ENCODE measurements at places on chromosomes 1 and 21.

DNA sequence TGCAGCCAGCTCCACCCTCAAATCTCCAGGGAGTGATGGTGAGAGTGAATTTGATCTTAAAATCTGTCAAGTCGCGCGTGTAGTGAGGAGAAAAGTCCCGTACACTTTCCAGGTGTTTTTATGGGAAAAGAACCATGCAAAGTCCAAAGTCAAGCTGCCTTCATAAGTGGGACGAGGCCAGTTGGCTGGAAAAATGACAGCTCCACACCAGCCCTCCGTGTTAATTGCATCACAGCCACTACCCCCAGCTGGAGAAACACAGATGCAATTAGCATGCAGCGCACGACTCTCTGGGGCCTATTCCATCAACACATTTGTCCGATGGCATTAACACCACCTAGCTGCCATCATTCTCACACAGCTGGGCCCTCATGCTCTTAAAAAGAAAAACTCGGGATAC lies 68.4 kb downstream of the KLHDC7A start:
- DNase-seq, result no peak

DNA sequence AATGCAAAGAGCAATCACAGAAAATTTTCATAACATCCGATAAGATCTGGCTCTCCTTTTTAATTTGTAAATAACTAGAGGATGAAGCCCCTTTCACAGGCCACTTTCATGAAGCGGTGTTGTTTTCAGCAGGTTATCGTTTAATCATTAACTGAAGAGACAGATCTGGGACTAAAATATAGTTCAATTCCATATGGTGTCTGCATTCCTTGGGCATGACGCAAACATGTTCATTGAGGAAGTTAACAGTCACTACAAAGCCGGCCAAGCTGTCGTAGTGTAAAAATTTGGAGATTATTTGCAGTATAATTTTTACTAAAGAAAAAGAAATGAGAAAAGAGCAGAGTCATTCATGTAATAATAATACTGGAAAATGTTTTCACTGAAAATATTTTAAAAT lies 565.2 kb upstream of the ADAMTS5 start:
- DNase-seq, result no peak

GRCh38 chr1:32798679-32799416 lies 18.3 kb downstream of the YARS1 start:
- DNase-seq, result peak; percentile 17

- no peak for DNase-seq
Observed at GRCh38 chr1:1066403-1067283, 7.5 kb downstream of the RNF223 start.

DNA sequence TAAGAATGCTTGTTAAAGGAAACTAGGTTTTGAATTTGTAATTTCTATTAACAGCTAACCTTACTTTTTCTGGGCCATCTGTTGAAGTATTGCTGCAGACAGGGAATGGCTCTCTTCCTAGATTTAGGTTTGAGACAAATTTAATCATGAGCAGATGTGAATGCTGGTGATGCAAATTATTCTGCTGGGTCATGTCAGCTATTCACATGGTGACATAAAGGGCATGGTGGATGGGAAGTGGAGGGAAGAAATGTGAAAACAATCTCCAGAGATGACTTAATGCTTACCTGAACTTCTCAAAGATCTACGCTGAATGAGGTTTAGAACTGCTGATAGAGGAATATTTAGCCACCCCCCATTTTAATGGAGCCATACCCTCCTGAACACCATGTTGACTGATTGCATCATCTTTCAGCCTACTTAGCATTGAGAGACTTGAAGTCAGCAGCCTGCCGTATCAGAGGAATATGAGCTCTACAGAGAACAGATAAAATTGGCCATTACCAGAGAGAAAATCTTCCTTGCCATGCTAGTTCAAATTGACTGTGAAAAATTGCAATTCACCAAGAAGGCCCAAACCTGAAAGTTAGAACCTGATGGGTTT lies 138.8 kb downstream of the HHAT start:
- no peak for DNase-seq

DNA sequence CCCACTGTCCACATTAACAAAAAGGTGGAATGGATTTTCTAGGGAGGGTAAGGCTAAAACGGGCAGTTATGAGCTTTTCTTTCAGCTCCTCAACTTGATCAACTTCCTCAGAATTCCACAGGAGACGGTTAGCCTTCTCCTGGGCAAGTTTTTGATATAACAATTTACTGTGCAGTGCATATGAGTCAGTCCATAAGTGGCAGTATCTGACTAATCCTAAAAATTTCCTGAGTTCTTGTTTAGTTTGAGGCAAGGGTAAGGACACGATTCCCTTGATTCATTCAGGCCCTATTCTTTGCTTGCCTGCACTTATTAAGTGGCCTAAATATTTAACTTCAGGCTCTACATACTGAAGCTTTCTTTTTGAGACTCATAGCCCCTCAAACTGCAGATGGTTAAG lies 6.2 kb upstream of the AADACL3 start:
- DNase-seq, result no peak

DNA sequence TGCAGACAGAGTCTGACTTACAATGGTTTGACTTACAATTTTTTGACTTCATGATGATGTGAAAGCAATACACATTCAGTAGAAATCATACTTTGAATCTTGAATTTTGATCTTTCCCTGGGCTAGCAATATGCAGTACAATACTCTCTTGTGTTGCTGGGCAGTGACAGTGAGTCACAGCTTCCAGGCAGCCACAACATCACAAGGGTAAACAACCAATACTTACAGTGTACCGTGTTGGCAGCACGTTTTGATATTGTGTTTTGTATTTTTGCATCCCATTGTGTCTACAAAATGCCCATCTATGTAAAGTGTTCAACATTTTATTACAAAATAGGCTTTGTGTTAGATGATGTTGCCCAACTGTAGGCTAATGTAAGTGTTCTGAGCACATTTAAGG lies 150.9 kb downstream of the NTMT2 start:
- DNase-seq, result no peak

- no peak for DNase-seq
Observed at GRCh38 chr1:15255582-15256149, 8.6 kb downstream of the FHAD1 start.

- DNase-seq, result no peak
Observed at GRCh38 chr1:101167891-101168290, 68.9 kb upstream of the S1PR1 start.

GRCh38 chr1:157993918-157994605 lies 617 bp downstream of the KIRREL1 start:
- no peak for DNase-seq

- DNase-seq, result no peak
Observed at GRCh38 chr1:15173863-15174614, 20.5 kb downstream of the TMEM51 start.

GRCh38 chr21:37677006-37677405 lies 239.3 kb downstream of the KCNJ6 start:
- DNase-seq, result no peak

GRCh38 chr1:58900396-58900795 lies 116.5 kb upstream of the JUN start:
- DNase-seq, result no peak

DNA sequence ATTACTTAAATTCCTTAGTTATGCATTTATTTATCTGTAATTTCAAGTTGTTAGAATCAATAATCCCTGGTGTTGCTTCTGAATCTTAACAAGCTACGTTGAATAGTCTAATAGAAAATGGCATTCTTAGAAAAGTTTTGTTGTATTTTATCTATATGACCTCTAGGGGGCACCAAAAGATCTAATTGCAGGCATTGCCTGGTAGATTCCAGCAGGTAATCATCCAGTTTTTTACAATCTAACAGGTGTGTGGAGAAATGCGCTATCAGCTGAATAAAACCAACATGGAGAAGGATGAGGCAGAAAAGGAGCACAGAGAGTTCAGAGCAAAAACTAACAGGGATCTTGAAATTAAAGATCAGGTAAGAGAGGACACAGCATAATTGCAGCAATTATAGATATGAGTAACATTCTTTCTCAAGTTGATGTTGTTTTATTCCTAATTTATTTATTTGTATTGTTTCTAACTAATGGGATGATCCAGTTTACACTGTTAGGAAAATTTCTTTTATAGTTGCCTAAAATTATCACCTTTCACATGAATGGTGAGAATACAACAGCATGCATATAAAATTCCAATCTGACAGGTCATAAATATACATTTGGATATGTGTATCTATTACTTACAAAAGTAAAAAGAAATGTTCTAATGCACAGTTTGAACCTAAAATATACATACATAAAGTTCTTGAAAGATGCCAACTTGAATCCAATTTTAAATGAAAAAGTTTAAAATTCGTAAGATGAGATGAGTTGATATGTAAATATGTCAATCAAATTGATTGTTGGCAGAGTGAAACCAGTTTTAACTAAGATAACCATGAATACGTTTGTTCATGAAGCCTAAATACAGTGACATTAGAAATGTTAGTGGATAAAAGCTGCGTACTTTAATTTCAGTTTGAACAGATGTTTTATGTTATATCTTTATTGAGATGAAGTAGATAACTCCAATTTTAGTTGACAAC lies 88.4 kb downstream of the SDCCAG8 start:
- no peak for DNase-seq

- DNase-seq, result no peak
Observed at GRCh38 chr1:76203127-76203526, 128.6 kb downstream of the ST6GALNAC3 start.

DNA sequence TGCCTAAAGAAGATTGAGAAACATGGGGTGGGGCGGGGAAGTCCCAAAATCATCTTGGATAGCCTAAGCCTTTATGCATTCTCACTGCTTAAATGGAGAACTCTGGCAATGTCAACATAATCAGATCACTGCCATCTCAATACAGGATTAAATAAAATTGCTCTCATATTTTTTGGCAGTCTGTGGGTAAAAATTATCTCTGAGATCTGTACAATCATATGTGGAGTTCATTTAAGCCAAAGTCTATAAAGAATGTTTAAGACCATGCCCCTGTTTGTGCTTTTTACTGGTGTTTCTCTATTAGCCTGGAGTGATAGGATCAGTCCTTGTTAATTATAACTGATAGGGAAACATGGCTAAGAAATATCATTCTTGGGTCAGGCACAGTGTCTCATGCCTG lies 136.3 kb downstream of the GPR52 start:
- DNase-seq, result no peak

DNA sequence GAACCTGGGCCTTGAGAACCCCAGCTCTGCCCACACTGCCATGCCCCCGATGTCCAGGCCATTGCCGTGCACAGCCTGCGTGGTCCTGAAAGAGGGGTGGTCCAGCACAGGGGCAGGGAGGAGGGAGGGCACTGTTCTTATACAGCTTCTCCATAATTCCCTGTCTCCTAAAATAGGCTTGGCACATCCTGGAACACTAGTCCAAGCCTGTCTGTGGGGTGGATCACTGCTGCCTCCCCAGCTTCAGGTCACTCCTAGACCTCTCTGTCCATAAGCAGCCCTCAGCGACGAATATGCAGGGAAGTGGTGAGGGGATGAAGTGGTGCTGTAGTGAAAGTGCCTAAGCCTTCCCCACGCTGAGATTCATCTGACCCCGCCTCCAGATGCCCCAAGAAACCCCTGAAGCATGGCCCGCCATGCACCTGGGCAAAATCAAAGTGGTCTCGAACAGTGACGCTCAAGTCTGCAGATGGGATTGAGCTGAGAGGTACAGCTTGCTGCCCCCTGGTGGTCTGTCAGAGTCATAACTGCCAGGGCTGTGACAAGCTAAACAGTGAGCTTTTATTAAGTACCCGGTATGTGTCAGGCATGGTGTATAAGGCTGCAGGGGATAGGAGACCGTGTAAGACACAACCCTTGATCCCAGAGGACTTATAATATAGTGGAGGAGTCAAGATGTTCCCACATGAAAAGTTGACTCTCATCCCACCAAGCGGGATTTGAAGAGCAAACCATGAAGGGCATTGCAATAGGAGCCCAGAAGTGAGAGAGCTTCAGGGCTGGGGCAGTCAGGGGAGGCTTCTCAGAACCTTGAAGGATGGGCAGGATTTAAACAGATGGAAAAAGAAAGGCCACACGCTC lies 66.6 kb downstream of the FAM163A start:
- DNase-seq, result peak; percentile 40

GRCh38 chr21:38243732-38244406 lies 12.9 kb upstream of the KCNJ15 start:
- no peak for DNase-seq

- DNase-seq, result no peak
Observed at GRCh38 chr1:101233495-101233894, 3.3 kb upstream of the S1PR1 start.

DNA sequence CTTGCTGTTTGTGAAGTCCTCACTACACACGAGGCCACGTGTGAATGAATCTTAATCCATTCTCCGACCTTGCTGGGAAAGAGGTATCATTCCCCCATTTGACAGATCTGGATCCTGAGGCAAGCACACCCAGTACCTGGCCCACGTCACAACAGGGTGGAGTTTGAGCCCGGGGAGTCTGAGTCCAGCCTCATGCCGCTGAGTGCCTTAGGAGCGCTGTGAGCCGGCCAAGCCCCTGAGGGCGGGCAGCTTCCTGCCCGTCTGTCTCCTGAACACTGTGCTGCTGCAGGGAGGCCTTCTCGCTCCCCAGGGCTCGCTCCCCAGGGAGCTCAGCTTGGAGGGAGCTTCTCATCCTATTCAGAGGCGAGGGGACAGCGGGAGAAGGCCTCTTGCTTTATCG lies 29.7 kb downstream of the SLC45A1 start:
- DNase-seq, result no peak

DNA sequence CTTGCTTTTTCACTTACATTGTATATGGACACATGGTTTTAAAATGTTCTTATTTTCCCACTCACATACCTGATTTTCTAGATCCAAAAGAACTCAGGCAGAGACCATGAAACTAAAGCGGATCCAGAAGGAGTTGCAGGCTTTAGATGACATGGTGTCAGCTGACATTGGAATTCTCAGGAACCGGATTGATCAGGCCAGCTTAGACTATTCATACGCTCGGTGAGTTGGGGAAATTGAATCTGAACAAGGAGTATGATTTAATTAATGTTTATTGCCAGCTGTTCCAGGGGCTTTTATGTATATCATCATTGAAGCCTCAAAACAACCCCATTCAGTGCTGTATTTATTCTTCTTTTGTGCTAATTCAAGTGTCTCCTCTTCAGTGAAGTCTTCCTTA lies 12.7 kb downstream of the GORAB start:
- no peak for DNase-seq

DNA sequence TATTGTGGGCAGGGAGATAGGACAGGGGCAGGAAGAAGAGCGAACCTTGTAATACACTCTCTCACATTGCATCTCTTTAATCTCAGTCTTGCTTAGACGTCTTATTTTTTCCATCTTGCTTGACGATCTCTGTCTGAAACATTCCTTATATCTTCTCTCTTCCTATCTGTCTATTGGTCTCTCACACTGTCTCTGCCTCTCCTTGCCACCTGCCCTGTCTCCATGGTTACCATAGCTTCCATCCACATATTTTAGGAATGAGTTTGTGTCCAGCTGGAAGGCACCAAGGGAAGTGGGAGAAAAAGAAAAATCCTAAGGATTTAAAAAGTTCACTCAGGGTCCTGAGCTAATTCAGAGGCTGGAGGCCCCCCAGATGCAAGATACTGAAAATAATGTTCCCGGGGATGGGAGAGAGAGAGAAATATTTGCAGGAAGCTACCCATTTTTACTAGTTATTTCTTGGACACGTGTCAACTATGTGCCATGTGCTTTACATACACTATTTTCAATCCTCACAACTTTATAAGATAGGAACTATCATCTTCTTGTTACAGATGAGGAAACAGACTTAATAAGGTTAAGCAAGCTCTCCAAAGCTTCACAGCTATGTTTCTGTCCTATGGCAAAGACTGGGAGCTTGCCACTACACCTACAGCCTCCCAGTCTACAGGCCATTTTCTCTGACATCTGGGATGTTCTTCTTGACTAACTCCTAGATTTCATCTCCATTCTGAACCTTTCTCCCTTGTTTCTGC lies 933 bp downstream of the ANKRD34A start:
- DNase-seq, result no peak

GRCh38 chr21:25939396-25939761 lies 204.6 kb downstream of the GABPA start:
- no peak for DNase-seq
